ENCODE measurements at places on chromosomes 2 and 18.

GRCh38 chr2:146138820-146139219 lies 1618.9 kb upstream of the ZEB2 start:
- DNase-seq, result no peak

DNA sequence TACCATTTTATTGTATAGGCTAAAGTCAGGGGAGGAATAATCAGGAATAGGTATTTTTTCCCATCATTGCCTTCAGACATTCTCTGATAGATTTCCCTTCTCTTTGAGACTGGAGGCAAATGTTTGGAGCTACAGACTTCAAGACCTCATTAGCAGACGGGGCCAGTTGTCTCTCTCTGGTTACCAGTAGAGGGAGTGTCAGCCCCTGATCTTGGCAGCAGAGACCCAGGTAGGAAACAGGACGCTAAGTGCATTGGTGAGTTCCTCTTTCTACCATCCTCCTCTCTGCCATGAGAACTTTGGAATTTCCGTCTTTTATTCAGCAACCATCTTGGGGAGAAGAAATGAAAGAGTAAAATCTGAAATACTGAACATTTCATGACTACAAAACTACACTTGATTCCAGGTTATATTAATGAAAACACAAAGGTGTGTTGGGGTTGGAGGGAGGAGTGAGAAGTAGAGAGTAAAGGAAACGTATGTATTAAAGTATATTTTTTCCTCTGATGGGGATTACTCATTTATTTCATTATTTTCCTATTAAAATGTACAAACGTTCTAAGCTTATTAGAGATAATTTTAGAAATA lies 186.2 kb upstream of the GCFC2 start:
- peak; percentile 19 for DNase-seq

- DNase-seq, result no peak
These were observed 861.0 kb upstream of the VRK2 start for GRCh38 chr2:57185568-57185967.

DNA sequence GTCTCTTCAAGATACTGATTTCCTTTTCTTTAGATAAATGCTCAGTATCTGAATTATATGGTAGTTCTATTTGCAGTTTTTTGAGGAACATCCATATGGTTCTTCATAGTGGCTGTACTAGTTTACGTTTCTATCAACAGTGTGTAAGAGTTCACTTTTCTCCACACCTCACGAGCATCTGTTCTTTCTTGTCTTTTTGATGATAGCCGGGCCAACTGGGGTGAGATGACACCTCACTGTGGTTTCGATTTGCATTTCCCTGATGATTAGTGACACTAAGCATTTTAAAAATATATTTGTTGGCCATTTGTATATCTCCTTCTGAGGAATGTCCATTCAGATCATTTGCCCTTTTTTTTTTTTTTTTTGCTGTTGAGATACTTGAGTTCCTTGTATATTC lies 458.8 kb downstream of the SETBP1 start:
- no peak for DNase-seq

GRCh38 chr18:67813380-67814028 lies 297.0 kb upstream of the DSEL start:
- no peak for DNase-seq

DNA sequence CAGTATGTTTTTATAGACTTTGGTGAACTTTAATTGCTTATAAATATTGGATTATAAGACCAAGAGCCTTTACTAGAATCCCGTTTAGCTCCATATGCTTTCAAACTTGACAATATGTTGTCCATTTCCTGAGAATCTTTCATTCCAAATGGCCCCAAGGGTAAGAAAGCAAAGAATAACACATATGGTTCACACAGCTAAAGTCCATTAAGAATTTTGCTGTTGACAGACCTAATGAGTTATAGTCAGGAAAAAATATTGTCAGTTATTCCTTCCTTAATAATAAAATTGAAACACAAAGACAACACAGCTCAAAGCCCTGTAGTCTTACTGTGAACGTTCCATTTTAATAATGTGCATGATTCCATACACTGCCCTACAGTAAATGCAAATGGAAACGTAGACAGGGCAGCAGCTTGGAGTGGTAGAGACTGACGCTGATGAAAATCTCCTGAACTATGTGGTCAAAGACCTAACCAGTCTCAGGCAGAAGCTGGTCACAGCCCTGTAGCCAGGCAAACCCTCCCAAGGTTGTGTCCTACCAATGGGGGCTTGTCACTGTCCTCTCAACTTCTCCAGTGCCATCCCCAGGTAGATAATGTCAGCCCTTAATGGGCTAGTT lies 49.0 kb upstream of the ATIC start:
- DNase-seq, result no peak

- DNase-seq, result no peak
These were observed 195.4 kb upstream of the ARL4C start for GRCh38 chr2:234691968-234692955.

All from activated CD4-positive, alpha-beta T cell treated with anti-CD3 and anti-CD28 coated beads for 36 hours (primary cell).